Esophagus squamous epithelium (tissue), 5 donors: ENCODE measurements at places on chromosomes 1 and 21.

GRCh38 chr21:41827951-41828883 lies 50.9 kb downstream of the PRDM15 start:
- no peak for DNase-seq

- no peak for DNase-seq
Measured at GRCh38 chr21:38321568-38321967, 64.8 kb downstream of the KCNJ15 start.

- no peak for DNase-seq
Measured at GRCh38 chr1:30759718-30760281, 2.2 kb upstream of the LAPTM5 start.

DNA sequence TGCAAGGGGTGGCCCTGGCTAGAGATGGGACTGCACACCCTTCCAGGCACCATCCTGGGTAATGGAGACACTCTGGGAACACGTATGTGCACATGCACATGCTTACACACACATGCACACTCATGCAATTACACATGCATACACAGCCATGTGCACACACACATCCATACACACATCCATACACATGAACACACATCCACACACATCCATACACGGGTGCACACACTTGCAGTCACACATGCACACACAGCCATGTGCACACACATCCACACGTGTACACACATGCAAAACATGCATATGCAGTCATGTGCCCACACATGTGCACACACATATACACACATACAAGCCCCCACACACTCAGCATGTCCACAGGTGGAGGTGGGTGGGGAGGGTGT lies 22.3 kb upstream of the POFUT2 start:
- no peak for DNase-seq

- DNase-seq: no peak
Measured at GRCh38 chr1:213683529-213683928, 304.2 kb upstream of the PROX1 start.

DNA sequence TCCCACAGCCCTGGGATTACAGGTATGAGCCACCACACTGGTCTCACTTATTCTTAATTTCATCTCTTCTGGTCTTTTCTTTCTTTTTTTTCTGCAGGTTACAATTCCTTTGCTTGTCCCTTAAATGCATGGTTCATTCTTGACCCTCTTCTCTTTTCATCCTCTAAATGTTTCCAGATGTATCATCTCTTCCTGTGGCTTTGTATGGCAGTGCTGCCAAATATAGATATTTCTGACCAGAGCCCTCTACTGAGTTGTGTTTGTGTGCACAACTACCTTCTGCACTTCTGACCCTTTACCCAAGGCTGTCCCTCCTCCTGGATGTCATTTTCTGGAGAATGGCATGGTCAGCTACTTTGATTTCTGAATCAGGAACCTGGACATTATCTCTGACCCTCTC lies 32.5 kb downstream of the OLFML3 start:
- no peak for DNase-seq

- no peak for DNase-seq
Measured at GRCh38 chr1:66490816-66491215, 43.1 kb upstream of the SGIP1 start.

GRCh38 chr1:71488555-71489252 lies 407.9 kb upstream of the ZRANB2 start:
- no peak for DNase-seq

DNA sequence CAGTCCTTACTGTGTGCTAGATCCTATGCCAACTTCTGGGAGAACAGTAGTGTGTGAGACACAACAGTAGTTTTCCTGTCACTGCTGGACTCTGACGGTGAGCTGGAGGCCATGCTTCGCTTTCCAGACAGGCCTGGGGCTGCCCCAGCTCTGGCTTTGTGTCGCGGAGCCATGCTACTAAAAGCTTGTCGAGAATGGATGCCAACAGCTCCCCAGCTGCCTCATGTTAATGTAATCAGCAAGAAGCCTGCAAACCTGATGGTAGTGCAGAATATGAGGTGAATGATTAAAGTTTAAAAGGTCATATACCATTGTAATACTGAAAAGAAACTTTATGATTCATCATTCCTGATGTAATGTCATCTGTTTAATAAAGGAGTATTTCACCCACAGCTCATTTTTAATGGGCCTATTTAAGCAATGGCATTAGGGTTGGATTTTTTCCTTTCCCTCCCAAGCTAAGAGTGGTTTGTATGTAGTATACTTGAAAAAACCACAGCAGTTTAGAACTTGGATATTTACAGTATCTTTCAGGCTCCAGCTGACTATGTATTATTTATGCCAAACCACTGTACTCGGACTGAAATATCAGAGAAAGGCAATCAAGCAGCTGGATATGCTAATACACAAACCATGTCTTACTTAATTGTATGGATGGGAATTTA lies 343.0 kb downstream of the NUF2 start:
- no peak for DNase-seq

- no peak for DNase-seq
Measured at GRCh38 chr1:36653850-36654249, 171.1 kb upstream of the CSF3R start.

- DNase-seq: no peak
Measured at GRCh38 chr1:1284221-1285101, 4.2 kb downstream of the SCNN1D start.

GRCh38 chr1:193356249-193356648 lies 169.8 kb upstream of the B3GALT2 start:
- no peak for DNase-seq

DNA sequence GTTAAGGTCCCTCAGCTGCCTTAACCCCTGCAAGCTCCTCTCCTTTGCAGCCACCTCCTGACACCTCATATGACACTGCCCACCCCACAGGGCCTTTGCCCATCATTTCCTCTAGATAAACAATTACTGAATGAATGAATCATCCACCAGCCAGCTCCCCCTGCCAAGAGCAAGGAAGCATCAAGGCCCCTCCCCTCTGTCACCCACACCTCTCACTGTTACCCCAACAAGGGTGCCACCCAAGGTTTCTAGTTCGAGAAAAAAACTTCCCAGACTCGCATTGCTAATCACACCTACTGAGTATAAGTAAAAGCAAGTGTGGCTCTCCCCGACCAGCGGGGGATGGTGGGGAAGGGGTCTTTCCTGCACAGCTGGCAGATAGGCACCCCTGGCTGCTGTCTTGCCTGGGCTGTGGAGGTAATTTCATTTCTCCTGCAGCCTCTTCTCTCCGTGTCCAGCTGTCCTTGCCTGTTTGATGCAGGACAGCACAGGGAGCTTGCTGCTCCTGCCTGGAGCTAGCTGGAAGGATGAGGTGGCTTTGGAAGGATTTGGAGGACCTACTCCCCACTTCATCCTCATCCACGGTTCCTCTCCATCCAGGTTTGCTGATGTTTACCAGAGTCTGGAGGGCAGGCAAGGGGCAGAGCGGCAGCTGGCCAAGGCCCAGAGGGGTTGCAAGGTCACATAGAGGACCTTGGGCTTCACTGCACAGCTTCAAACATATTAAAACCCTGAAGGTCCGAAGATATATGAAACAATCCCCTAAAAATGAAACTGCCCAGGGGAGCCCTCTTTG lies 33.1 kb upstream of the LBR start:
- no peak for DNase-seq

GRCh38 chr1:46466477-46467182 lies 23.0 kb upstream of the DMBX1 start:
- DNase-seq: no peak

DNA sequence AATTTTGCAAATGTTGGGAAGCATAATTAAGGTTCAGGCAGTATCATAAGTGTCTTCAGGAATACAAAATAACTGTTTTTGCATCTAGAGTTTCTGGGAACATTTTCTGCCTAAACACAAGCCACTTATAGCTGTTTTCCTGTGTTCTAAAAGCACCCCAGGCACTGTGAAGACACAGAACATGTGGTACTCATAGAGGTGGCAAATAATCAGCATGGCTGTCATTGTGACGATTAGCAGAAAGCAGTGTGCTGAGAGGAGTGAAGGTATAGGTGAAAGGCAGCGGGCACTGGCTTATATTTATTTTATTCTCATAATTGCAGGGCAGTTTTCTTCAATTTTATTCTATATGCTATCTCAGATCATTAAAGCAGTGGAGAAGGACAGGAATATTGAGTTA lies 119.6 kb downstream of the LRRC53 start:
- DNase-seq: no peak

DNA sequence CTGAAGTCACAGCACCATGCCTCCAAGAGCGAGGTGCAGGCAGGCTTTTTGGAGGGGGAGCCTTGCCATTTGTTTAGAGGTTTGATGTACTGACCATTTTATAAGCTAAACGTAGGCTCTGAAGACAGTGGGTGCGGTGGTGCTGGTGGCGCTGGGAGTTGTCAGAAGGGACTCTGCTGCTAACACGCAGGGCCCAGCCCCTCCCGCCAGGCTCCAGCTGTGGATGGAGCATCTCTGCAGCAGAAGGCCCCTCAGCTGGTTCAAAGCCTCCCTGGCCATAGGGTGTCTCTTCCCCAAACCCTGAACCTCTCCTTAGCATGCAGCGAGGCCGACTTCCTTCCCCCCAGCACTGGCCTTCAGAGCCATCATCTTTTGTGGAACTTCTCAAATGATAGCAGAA lies 105.3 kb downstream of the AJAP1 start:
- no peak for DNase-seq

DNA sequence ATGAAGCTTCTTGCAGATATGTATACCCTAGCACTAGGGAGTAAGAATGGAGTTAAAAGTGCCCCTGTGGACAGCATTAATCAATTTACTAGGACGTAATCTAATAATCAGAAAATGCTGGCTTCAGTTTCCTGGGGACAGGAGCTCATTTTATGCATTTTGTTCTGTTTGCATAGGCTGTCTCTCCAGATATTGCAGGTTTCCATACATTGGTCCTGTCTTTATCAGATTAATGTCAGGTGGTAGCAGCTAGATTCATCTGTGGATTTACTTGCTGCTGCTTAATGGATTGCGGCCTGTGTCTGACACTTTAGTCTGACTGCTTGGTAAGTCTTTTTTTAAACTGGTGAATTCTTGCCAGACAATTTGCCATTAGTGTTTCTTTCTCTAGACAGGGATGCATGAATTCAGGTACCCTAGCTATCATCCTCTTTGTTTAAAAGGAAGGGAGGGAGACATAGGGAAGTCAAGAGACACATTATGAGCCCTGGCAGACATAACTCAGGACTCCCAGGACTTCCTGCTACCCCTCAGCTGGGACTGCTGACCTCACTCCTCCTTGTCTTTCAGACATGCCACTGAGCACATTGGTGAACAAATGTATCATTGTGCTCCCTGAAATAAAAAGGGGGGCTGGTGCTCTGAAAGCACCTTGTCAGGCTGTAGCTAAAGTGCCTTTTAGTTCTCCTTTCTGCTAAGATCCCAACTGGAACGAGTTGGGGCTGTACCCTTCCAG lies 47.7 kb downstream of the NOS1AP start:
- no peak for DNase-seq

DNA sequence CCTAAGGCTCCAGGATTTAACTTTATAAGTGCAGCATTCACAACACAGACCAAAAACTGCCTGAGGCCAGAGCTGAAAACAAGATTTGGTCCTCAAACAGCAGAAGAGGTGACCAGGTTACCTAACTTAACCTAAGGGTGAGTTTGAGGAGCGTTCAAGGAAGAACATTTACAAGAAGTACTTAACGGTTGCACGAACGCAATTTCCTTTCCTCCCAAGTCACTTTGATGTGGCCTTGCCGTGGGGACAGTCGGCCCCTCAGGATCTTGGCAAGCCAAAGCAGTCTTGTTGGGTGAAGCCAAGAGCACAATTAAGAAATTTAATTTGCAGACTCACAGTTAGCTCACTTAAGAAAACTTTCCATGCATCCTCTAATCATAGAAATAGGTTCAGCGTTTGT lies 202.6 kb upstream of the COA6 start:
- no peak for DNase-seq

GRCh38 chr1:54861070-54861761 lies 25.8 kb downstream of the DHCR24 start:
- DNase-seq: no peak

GRCh38 chr21:46340998-46341397 lies 17.0 kb downstream of the PCNT start:
- DNase-seq: no peak

GRCh38 chr1:95071539-95071938 lies 1.2 kb downstream of the ALG14 start:
- no peak for DNase-seq

DNA sequence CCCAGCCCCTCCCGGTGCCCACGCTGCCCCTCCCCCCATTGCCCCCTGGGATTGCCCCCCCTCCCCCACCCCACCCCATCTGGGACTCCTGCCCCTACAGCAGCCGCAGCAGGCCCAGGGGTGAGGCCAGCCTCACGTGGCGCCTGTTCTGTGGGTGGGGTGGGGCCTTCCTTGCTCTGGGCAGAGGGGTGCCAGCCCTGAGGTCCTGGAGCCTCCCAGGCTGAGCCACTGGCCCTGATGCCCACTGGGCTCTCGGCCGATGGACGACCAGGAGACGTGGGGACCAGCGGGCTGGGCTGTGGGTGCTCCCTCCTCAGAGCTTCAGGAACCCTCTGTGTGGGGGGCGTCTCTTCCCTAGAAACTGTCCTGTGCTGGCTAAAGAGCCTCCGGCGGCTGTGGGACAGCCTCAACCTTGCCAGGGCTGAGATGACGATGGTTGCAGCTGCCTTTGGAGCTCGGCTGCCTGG lies 5.8 kb upstream of the C1orf159 start:
- no peak for DNase-seq

DNA sequence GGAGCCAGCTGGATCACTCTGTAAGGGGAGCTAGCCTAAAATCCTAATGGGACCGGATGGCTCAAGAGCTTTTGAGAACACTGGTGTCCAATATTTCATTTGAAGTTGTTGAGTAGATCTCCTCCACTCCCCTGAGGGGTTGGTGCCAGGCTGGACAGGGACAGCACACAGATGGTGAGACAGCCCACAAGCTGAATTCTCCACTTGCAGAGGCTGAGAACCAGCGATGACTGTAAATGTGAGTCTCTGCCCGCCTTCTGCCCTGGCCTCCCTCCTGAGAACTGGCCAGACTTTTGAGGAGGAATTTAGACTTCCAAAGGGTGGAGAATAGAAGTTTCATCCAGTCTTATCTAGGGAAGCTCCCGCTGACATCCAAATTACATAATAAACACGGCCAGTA lies 20.5 kb upstream of the COQ8A start:
- DNase-seq: no peak

DNA sequence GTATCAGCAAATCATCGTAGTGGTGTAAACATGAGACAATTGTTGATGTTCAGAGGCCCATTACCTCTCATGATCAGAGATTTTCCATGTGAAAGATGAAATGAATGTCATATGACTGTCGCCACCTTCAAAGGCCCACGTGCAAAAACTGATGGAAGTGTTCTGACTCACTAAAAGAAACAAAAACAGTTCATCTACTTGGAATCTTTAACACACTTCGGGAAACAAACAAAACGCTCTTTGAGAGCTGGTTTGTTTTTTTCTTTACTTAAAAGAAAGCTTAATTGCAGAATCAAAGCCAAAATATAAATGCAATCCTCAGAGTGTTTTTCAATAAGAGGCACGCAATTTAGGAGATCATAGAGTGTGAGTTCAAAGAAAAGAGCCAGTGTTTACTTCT lies 100.8 kb downstream of the PLPPR4 start:
- no peak for DNase-seq
